ENCODE measurements at places on chromosomes 4 and X.

GRCh38 chrX:139025816-139026215, 314.3 kb upstream of the FGF13 start:
- no peak for DNase-seq

DNA sequence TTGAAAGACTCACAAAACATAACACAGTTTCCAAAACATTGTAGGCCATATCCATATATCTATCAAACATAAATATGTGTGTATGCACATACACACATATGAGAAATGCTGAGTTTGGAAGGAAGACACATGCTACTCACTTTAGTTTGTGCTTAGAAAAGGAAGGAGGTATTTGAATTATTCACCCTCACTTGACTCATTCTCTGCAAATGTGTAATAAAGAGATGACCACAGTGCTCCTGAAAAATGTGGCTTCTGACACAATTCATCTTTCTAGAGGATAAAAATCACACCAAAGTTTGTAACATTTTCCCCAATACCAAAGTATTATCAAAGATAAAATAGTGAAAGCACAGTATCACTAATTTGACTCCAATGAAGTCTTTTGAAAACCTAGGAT, 950.1 kb downstream of the FAT4 start:
- no peak for DNase-seq

GRCh38 chr4:53039741-53040458, 177.8 kb downstream of the RASL11B start:
- DNase-seq: no peak

- no peak for DNase-seq
Measured at GRCh38 chr4:78971326-78971725, 32.1 kb upstream of the PAQR3 start.

GRCh38 chr4:37631551-37631950, 54.6 kb downstream of the RELL1 start:
- DNase-seq: no peak

- DNase-seq: no peak
Measured at GRCh38 chr4:38711066-38711465, 47.1 kb downstream of the KLF3 start.

DNA sequence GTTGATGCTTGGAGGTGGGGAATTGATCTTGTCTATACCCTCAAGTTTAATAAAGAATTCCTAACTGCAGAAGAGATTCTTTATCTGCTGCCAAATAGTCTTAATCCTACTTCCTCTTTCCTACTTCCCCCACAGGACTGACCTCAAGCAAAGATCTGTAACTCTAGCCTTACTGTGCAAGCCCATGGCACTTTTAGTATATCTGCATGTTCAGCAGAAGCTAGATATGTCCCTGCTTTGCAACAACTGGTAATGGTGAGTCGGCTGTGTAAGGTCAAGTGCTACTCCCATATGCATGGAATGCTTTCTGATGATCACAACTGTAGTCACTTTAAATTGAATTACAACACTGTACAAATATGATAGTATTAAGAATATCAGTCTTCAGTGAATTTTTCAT, 26.3 kb upstream of the PDS5A start:
- no peak for DNase-seq

DNA sequence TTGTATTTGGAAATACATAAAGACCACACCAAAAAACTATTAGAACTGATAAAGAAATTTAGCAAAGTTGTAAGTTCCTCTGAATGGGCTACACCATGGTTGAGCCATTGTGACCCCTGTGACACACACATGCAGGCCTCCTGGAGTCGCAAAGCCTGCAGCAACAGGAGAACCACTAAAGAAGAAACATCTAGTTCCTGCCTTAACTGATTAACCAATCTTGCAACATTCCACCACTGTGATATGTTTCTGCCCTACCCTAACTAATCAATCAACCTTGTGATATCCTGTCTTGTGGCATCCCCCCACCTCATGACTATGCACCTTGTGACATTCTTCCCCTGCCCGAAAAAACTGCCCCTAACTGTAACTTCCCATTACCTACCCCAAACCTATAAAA, 401.8 kb downstream of the PRDM5 start:
- no peak for DNase-seq
